ENCODE measurements at places on chromosomes 11 and 22.

GRCh38 chr22:47371263-47372090 lies 609.0 kb downstream of the TBC1D22A start:
- DNase-seq, result no peak

DNA sequence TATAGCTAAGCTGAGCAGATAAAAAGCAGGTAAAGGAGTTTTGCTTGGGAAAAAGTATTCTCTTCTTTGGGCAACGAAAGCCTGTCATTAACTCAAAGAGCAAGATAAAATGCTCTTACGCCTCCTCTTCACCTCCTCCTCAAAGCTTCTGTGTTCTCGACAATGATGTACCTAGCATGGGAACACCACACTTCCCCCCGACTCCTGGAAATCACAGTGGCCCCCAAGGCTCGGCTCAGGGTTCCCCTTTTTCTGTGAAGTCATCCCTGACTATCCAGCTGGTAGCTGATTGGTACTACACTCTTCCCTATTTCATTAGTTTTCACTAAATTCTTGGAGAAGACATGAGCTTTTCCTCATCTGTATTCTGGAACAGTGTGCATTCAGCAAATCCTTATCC lies 336.1 kb downstream of the LARGE1 start:
- DNase-seq, result no peak

- no peak for DNase-seq
These were observed 26.5 kb downstream of the MYO7A start for GRCh38 chr11:77154381-77155081.

- DNase-seq, result no peak
These were observed 14.5 kb downstream of the SCGB1A1 start for GRCh38 chr11:62433141-62433903.

- DNase-seq, result no peak
These were observed 350.2 kb downstream of the TTC28 start for GRCh38 chr22:28329186-28330073.

GRCh38 chr11:66388780-66389386 lies 17.3 kb upstream of the SLC29A2 start:
- peak; percentile 46 for DNase-seq

GRCh38 chr11:44088377-44088776 lies 7.1 kb upstream of the EXT2 start:
- DNase-seq, result no peak

DNA sequence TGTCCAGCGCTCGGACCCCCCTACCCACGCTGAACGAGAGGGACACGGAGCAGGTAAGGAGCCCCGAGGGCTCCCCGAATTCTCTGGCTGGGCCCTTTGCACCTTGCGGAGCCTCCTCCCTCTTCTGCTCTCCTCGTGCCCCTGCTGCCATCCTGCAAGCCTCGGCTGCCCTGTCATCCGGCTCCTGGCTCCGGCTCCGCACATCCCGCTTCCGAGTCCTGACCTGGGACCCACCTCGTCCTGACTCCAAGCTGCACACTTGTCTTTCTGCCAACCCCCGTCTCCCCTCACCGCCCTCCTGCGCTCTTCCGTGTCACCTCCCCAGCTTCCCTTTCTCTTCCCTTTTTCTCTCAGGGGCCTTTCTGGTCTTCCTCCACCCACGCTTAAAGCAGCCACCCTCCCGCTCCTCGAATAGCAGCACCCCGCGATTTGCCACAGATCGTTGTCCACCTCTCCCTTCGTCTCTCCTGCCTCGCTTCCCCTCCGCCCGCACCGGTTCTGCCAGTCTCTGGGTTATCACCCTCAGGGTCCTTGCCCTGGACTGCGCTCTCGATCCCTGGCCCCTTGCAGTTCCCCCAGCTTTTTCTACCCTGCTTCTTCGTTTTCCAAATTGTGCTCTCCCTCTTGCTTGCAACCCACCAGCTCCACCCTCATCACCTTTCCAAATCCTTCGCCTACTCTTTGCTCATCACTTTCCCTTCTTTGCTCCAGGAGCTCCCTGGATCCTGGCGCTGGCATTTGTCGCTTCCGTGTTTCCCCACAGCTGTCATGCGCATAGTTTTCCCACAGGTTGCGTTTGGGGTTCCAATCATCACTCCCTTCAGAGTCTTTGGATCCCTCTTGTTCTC lies 822 bp downstream of the MARK2 start:
- DNase-seq, result peak; percentile 26

DNA sequence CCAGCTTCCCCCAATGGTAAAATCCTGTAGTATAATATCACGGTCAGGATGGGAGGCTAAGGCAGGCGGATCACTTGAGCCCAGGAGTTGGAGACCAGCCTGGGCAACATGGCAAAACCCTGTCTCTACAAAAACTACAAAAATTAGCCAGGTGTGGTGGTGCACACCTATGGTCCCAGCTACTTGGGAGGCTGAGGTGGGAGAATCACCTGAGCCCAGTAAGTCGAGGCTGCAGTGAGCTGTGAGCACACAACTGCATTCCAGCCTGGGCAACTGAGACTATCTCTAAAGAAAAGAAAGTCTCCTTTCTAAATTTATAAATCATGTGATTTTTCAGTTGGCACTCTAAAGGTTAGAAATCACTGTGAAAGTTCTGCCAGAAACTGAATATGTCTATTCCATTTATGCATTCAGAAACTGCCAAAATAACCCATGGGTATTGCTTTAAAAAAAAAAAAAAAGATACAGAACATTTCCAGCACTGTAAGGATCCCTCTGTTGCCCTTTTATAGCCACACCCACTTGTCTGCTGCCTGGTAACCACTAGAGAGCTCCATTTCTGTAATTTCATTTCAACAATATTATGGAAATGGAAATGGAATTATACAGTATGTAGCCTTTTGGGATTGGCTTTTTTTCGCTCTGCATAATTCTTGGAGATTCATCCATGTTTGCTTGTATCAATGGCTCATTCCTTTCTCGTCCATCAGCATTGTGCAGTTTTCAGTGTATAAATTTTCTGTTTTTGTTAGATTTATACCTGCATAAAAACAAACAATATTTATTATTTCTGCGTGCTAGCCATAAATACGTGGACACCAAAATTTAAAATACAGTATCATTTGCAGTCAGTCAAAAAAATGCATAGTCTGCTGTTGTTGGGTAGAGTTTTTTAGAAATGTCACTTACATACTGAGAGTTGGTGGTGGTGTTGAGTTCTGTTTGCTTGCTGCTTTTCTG lies 9.4 kb downstream of the CDC45 start:
- DNase-seq, result no peak
